ENCODE measurements at places on chromosomes 7 and 10.

DNA sequence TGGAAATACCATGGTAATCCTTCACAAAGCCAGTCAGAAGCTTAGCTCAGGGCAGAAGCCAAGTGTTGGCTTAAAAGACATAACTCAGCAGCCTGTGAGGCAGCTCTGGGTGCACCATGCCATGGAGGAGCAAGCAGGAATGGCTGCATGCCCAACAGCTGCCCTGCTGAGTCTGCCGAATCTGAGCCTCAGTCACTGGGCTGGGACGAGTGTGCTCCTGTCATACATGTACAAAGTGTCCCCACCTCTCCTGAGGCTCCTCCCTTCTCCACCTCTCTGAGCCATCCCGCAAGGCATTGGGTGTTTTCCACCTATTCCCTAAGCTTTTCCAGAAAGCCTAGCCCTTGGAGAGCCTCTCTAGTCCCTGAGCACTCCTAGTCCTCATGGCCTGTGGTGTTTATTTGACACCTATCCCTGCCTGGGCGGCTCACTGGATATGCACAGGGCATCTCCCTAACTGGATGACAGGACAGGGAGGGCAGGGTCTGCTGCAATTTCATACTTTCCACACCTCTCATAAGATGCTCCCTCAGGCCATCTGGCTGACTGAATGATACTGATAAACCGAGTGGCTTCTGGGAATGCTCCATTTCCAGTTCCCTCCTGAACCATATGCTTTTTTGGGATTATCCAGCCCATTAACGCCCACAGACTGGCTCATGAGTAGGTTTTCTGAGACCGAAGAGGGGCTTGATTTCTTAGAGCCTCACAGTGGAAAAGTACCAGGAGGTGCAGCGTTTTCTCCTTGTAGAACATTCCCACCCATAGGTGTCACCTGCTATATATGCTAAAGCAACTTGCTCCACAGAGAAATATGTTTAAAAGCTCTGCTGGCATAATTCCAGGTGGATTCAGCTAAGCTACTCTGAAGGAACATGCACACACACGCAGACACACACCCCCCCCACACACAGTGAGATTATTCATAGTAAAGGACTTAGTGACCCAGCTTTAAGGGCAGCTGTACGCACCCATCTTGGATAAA is 199.3 kb downstream of the SNX10 start:
- no peak for DNase-seq

DNA sequence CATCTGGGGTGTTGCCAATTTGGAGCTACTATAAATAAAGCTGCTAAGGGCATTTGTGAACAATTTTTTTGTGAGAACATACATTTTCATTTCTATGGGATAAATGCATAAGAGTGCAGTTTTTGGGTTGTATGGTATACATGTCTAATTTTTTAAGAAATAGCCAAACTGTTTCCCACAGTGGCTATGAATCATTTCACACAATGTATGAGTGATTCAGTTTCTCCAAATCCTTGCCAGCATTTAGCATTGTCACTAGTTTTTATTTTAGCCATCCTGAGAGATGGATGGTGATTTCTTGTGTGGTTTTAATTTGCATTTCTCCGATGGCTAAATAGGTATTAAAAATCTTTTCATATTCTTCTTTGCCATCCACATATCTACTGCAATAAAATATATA is 105.3 kb downstream of the AMPH start:
- no peak for DNase-seq

- no peak for DNase-seq
Measured at GRCh38 chr7:115359119-115359518, 437.2 kb downstream of the MDFIC start.

DNA sequence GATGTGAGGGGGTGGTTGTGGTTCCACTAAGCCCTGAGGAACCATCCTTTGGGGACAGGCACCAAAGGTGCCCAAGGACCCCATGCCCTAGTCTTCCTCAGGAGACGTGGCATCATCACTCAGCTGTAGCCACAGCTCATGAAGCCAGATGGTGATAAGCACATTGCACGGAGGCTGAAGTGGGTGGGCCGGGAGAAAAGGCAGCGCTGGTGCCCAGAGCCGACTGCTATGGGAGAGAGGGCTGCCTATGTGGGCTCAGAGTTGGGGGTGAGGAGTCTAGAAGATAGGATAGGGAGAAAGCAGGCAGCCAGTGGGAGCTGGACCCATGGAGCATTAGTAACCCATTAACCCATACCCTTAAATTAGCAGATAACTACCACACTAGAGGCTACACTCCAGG is 325.3 kb downstream of the RPS24 start:
- DNase-seq: no peak

DNA sequence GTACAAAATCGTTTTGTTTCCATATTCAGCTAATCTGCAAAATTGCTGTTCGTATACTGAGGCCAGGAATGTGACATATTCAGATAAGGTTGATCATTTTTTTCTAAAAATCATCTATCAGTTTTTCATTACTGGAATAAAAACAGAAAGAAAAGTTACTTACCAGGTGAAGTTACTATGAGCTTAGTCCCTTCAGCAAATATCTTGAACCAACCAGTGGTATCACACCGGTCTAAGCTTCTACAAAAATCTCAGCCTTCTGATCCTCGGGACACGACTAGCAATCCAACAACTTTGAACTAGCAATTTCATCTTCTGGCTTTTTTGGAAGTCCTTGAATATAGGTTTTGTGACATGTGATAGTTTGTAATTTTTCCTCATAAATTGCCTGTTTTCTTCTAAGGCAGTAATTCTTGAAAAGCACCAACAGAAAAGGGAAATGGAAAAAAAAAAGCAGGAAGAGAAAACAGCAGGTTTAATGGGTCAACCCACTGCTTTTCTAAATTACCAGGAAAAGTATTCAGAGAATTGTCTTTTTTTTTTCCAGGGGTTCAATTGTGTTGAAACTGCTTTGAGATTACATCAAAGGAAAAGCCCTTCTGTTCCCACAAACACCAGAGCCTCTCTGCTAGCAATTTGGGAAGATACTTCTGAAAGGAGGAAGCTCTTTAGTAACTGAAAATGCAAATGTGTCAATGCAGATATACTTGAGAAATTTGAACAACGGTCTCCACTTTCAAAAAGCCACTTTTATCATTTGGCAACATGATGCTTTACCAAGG is 2.9 kb upstream of the TARP start:
- DNase-seq: no peak

- DNase-seq: no peak
Measured at GRCh38 chr10:57222129-57222528, 861.1 kb upstream of the ZWINT start.

Measured in tibial artery (tissue), 4 donors.